Fibroblast of gingiva (primary cell): ENCODE measurements at places on chromosomes 7 and 10.

GRCh38 chr10:44571701-44572100 is 186.8 kb upstream of the CXCL12 start:
- DNase-seq = no peak

- DNase-seq = no peak
These were observed 462.6 kb upstream of the MGMT start for GRCh38 chr10:129004398-129004797.

DNA sequence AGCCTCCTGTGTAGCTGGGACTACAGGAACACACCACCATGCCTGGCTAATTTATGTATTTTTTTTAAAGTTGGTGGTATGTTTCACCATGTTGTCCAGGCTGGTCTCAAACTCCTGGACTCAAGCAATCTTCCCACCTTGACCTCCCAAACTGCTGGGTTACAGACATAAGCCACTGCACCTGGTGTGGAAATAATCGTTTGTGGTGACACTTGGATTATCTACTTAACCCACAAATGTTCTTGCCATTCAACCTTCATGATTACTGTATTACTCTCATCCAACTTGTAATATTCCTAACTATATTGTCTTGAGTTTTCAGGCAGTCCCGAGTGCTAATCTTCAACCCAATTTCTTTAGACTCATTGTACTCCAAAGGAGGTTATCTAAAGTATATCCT is 9.6 kb upstream of the SRGN start:
- DNase-seq = no peak

DNA sequence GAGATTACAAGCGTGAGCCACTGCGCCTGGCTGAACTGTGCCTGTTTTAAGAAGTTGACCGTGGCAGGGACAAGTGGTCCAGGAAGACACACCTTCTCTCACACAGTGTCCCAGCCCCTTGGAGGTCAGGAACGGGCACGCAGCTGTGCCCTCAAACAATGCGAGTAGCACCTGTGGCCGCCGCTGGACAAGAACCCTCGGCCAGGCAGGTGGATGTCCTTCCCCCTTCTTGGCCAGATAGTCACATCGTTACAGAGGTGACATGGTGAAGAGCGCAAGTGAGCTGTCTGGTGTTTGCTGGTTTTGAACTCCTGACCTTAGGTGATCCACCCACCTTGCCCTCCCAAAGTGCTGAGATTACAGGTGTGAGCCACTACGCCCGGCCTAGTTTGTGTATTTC is 8.8 kb downstream of the ZFAND2A start:
- DNase-seq = no peak

GRCh38 chr7:16817536-16817935 is 12.7 kb upstream of the AGR2 start:
- peak; percentile 28 for DNase-seq

DNA sequence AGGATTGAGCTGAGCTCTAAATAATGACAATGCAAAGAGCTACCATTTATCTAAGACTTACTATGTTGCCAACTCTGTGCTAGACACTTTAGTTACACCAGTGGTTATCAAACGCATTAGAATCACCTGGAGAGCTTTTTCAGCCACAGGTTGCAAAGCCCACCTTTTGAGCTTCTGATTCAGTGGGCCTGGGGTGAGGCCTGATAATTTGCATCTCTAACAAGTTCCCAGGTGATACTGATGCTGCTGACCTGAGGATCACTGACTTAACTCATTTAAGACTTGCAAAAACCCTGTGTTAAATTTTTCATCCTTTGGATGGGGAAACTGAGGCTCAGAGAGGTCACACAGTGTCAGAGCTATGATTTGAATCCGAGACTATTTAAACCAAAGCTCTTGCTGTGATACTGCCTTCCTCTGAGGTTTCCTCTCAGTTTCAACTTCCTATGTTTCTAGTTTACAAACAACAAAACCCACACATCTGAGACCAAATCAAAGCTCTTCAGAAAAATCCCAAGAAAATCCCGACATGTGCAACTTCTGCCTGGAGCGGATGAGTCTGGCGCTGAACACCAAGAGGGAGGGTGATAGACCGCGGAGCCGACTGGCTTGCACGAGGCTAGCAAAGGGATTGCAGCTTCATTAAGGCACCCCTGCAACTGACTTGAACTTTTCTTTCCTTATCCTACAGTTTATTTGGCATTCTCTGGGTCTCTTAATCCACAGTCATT is 124.9 kb downstream of the CYP26A1 start:
- DNase-seq = peak; percentile 27

DNA sequence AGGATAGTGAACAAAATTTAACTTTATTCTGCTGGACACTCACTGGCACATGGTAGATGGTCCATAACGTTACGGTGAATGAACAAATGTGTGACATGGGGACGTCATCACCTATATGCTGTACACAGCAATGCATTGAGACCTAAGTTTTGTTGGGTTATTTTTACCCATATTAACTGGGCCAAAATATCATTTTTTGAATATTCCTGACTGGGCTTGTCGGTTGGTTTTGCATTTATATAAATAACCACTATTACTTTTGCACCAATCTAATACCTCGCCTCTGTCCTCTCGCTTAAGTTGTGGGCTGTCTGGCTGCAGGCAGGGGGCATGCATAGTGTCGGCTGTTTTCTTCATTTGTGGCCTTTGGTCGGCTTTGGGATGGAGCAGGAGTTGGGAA is 161.7 kb downstream of the USP6NL start:
- no peak for DNase-seq

- no peak for DNase-seq
These were observed 134.6 kb downstream of the ZNF467 start for GRCh38 chr7:149638566-149639320.

GRCh38 chr7:127819975-127820731 is 168.2 kb downstream of the SND1 start:
- DNase-seq = no peak

GRCh38 chr7:130063036-130063435 is 7.3 kb upstream of the KLHDC10 start:
- peak; percentile 5 for DNase-seq

DNA sequence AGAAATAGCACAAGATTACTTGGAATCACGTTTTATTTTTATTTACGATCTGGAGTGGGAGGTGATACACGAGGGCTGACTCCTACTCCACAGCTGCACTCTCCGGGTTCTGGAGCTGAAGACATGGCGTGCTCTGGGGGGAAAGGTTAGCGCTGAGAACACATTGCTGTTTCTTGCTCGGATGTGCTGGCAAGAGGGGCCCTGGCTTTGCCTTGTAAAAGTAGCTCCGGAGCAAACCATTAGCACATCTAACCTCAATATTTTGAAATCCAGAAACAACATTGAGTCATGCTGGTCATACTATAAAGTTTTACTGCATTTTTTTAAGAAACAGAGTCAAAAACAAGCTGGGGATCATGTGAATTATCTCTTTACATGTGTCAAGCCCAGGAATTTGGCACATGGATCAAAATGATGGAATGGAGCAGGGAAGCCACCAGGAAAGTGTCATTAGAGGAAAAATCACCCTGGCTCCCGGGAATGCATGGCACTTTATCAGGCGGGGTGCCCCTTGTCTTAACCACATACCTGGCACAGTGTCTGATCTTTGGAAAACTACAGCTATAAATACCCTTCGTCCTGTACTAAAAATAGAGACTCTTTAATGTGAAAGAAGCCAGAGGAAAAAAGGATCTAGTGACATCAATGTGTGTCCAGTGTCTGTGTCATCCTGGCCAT is 31.6 kb upstream of the LYZL1 start:
- DNase-seq = peak; percentile 70

GRCh38 chr7:30028749-30029635 is 780 bp downstream of the PLEKHA8 start:
- DNase-seq = peak; percentile 29

DNA sequence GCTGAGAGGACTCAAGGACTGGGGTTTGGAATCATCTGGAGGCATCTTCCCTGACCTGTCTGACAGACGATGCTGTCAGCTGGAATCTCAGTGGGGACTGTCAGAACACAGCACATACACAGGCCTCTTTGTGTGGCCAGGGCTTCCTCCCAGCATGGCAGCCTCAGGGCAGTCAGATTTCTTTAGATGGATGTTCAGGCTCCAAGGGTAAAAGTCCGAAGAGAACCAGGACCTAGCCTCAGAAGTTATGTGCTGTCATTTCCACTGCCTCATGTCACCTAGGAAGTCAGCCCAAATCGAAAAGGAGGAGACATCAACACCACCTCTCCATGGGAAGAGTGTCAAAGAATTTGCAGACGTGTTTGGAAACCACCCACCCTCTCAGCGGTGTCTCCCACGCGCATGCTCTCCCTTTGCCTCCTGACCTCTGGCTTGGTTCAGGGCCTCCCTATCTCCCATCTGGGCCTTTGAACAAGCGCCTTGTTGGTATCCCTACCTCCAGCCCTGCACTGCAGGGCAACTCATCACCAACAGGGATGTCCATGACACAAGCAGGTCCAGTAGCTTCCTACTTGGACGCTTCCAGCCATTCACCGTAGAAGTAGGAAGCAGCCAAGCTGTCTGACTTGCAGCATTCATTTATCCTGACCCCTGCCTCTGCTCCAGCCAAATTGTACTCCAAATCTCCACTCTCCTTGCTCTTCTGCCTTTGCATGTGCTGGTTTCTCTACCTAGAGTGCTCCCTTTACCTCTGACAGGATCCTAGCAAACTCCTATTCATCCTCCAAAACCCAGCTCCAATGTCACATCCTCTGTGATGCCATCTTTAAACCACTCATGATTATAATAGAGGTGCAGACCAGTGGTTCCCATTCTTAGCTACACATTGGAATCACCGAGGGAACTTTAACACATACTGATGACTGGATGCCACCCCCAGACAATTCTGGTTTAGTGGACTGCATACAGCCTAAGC is 121.6 kb downstream of the OAT start:
- DNase-seq = no peak

DNA sequence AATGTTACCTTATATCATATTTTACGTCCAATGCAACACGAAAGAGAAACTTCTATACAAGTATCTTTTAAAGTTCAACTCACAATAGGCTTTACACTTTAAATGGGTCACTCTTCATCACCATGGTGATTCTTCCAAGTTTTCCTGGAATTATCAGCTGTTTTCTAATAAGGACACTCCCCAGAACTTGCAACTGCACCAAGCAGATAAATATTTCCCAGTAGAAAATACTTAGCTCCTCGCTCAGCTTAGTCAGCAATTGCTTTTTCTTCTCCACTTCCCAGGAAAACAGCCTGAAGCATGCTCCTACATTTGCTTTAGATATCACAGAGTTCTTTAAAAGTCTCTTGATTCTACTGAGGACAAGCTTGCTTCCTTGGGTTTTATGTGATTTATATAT is 25.7 kb upstream of the ADD3 start:
- no peak for DNase-seq

DNA sequence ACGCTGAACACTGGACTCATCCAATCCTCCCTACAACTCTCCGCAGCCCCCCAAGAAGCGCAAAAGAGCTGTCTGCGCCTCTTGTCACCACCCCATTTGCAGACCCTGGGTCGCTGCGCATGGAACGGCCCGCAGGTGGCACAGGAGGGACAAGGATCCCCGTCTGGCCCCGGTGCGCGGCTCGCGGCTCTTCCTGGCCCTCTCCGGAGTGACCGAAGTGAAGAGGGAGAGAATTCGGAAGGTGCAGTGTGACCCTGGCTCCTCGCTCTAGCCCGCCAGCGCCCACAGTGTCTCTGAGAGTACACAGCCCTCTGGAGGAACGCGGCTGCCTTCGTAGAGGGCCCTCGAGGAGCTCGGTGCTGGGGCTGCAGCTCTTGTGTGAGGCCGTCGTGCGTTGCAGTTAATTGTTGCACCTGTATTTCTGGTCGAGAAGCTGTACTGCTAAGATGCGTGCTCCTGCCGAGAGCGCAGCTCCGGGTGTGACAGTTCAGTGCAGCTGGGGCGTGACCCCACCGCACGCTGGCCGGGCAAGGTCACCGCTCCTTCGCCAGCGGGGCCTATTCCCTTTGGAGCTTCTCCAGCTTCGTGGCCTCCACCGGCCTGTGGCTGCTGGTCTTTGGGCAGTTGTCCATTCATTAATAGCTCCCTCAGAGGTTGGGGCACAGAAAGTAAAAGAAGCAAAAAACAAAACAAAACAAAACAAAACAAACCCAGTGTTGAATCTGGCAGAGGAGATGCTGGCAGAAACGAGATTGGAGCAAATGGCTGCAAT is 119.0 kb downstream of the SEC23IP start:
- no peak for DNase-seq

DNA sequence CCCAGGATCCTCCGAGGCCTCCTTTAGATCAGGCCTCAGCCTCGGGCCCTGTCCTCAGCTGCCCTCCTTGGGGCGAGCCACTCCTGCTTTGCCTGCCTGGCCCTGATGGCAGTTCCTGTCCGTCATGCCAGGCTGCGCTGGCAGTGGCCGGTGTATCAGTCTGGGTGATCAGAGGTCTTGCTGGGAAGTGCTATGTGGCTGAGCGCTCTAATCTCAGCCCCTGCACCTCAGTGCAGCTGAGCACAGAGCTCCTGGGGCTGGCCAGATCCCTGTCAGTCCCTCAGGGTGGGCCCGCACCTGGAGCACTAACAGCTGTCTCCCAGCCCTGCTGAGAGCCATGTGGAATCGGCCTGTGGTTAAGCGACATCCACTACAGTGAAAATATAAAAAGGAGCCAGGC is 14.8 kb upstream of the CFAP46 start:
- DNase-seq = no peak

- DNase-seq = no peak
These were observed 121.9 kb downstream of the GFRA1 start for GRCh38 chr10:116151076-116151475.

GRCh38 chr7:73716318-73716890 is 3.1 kb downstream of the STX1A start:
- no peak for DNase-seq

DNA sequence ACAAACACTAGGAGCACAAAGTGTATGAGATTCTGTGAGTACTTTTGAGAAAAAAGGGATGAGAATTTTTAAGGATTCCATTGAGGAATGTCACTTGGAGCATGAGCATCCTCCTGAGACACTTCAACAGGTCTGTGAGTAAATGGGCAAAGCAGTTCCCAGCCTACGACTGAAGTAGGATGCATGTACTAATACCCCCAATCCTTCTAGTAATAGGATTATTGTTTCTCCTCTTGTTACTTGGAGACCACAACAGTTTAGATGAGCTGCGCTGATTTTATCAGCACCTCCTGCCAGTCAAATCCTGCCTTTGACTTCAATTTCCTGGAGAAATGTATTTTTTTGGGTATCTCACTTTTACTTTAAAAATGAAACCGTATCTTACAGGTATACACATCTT is 820 bp downstream of the BBS9 start:
- DNase-seq = no peak

DNA sequence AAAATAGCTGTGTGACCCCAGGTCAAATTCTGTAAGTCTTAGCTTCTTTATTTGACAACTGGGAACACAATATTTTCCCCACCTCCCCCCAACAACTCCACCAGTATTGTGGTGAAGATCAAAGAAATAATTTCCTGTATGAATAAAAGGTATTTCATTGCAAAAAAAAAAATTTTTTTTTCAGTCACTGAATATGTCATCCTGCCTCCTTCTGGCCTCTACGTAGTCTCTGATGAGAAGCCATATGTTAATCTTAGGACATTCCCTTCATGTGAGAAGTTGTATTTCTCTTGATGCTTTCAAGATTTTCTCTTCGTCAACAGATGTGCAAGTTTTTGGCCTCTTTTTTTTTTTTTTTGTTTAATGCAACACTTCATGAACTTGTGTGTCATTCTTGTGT is 33.0 kb downstream of the ZNF33A start:
- no peak for DNase-seq

GRCh38 chr7:45292481-45292880 is 134.9 kb downstream of the RAMP3 start:
- no peak for DNase-seq

- no peak for DNase-seq
These were observed 69.4 kb upstream of the COL13A1 start for GRCh38 chr10:69732147-69732825.
